ENCODE measurements at places on chromosomes 7 and 10. TPM values are rescaled to one million over a fixed set of nuclear protein-coding genes. Genes with fewer than 3 reads are reported as not detected.

DNA sequence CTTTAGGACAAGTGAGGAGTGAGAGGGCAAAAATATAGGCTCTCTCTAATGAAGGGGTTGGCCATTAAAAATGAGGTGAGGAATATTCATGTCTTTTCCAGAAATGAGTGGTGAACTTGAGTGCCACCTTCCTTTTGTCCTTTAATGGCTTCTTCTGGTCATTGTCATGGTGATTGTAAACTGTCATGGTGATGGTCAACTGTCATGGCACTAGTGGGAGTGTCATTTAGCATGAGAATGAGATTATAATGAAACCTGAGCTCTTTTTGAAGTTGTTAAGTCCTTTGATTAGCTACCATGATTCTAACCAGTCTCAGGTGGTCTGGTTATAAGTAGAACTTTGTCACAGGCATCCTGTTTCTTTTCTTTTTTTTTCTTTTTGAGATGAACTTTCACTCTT lies 524.4 kb downstream of the NEBL start:
- no peak for DNase-seq

DNA sequence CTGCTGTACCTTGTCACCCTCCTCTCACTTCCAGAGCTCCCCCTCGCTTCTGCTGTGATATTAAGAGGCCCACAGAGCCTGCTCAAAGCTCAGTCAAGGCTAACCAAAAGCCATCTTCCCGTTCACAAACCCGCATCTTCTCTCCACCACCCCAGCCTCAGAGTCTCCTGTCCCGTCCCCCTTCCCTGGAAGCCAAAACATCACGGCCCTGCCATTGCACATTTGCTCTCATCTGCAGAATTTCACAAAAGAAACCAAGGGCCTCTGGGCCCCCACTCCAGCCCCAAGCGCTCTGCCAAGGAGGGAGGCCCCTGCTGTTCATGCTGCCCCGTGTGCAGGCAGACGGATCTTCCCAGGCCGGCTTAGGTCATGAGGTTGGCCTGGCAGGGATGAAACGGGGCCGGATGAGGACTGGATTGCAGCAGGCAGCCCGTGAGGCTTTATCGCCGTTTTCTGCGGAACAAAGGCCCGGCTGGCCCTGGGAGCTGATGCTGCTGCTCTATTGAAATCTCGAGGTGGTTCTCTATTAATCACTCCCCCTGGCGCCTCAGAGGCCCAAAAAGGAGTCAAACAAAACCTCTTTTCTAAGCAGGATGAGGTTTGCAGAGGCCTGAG lies 31.6 kb upstream of the FOXK1 start:
- DNase-seq = no peak

DNA sequence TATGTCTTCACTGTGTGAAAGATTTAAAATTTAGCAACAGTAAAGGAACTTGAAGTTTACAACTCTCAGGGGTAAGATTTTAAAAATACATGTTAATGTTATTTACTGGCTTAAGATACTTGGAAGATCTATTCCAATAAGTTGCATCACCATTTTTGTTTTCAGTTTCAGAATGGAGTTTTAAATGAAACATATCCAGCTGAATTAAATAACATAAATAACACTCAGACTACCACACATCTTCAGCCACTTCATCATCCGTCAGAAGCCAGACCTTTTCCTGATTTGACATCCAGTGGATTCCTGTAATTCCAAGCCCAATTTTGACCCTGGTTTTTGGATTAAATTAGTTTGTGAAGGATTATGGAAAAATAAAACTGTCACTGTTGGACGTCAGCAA lies 44.3 kb downstream of the AHR start:
- DNase-seq = no peak

GRCh38 chr10:80194373-80195045 lies 10.8 kb downstream of the ANXA11 start:
- DNase-seq = no peak

GRCh38 chr7:66500087-66500486 lies 128.6 kb upstream of the KCTD7 start:
- DNase-seq = no peak

GRCh38 chr10:99742254-99742653 lies 10.2 kb downstream of the CUTC start:
- no peak for DNase-seq

DNA sequence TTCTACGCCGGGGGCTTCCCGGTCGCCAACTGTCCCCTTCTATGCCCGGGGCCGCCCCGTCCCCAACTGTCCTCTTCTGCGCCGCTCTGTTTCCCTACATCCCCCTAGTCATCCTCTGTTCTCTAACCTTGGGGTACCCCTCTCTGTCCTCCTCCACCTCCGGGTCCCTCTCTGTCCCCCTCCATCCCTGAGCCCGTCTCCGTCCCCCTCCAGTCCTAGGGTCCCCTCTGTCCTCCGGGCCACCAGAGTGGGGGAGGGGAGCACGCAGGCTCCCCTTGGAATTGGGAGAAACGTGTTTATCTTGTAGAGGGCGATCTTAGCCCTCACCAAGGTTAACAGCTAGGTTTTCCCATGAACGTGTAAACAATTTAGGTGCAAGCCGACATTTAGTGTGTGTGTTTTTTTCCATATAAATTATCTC lies 852 bp upstream of the KLF6 start:
- DNase-seq = no peak

The PROSER2 gene
- total RNA-seq = 18.0 TPM

The CDH23 gene
- 9.4 TPM for total RNA-seq

GRCh38 chr7:71303566-71303965 lies 171.6 kb downstream of the GALNT17 start:
- no peak for DNase-seq

The HOXA2 gene
- total RNA-seq = 1.5 TPM

The GRID2IP gene
- total RNA-seq = 0.41 TPM

The VAX1 gene
- not detected for total RNA-seq

The ASL gene
- total RNA-seq = 48.7 TPM

The LIPM gene
- total RNA-seq = not detected

The CCDC146 gene
- total RNA-seq = 17.3 TPM

- no peak for DNase-seq
These were observed 25.7 kb upstream of the FAM180A start for GRCh38 chr7:135774284-135774683.

Data from lower lobe of right lung (tissue), 2 donors.